ENCODE measurements at places on chromosomes 5 and 9.

- no peak for DNase-seq
These were observed 9.1 kb downstream of the MAN1B1 start for GRCh38 chr9:137095664-137096517.

- no peak for DNase-seq
These were observed 314.3 kb upstream of the CHD1 start for GRCh38 chr5:99243111-99243510.

- DNase-seq: no peak
These were observed 70.0 kb downstream of the SECISBP2 start for GRCh38 chr9:89388084-89388867.

GRCh38 chr9:124569942-124570341 is 62.7 kb upstream of the NR5A1 start:
- no peak for DNase-seq

DNA sequence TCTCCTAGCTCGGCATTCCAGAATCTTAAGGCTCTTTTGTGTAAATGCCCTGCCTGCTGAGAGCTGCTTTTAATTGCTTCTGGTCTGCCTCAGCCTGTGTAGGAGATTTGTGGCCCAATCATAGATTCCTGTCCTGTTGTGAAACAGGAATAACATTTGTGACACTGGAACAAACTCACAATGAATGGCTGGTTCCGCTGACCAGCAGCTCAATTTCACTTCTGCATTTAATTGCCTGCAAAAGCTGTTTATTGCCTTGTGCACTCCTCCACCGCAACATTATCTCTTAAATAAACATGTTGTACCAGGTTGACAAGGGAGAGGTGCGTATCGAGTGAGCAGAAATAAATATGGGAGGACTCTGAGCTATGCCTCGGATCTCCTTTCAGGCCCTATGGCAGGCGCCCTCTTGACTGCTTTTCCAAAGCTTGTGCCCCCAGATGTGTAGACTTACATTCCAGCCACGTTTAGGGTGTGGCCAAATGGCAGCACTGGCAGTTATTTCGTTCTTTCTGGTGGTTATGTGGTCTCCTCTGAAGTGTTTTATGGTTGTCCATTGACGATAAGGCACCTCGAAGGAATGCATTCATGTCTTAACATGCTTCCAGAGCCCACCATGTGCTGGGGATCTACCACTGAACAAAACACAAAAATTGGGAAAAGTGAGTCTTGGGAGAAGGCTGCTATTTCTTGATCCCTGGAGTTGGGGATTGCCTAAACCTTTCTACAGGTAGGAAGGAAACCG is 58.1 kb downstream of the DMRT1 start:
- DNase-seq: no peak

Measured in glutamatergic neuron (in vitro differentiated cells).